ENCODE measurements at places on chromosomes 2 and 18. TPM values are rescaled to one million over a fixed set of nuclear protein-coding genes. Genes with fewer than 3 reads are reported as not detected.

DNA sequence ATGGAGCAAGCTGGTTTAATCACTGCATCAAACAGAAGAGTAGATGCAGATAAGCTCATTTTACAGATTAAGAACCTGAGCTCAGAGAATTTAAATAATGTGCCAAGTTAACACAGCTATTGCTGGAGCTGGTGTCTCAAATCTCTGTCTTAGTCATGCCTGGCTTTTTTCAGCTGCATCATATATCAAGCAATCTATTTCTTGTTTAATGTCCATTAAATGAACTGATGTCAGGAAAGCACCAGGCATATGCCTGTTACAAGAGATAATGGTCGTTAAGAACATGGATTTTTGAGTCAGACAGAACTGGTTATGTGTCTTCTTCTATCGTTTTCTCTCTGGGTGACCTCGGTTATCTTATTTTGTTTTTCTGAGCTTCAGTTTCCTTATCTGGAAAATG, 59.8 kb upstream of the AQP4 start:
- DNase-seq: no peak

Gene RAPGEF4
- total RNA-seq: 0.62 TPM

DNA sequence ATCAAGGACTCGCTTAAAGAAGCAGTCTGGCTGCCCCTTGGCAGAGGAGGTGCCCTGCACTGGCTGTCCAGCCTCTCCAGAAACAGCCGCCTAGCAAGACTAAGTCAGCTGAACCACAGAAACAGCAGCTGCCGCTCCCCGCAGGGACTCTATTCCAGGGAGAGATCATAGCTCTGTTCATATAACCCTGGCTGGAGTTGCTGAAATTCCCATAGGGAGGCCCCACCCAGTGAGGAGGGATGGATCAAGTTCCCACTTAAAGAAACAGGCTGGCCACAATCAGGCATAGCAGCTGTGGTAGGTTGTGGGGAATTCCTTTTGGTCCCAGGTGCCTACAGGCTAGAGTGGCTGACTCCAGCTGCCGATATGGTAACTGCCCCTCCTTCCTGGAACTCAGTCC, 74.2 kb upstream of the MC4R start:
- no peak for DNase-seq

Gene NEU2
- total RNA-seq: not detected

GRCh38 chr2:101879466-101879865, 112.3 kb upstream of the IL1R2 start:
- no peak for DNase-seq

DNA sequence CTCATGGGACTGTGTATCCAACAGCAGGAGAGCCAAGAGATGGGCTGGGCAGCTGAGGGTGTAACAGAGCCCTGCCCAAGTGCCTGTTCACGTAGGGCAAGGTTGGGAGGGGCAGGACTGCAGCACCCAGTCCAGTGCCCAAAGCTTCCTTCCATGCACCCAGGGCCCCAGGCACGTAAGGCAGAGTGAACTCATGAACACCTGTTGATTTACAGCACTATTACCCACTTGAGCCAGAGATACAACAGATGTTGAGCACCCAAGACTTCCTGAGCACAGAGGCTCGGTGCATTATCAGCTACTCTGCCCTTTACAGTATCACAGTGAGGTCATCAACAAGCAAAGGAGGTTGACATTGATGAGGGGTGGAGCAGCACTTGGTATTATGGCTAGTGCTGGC, 50.2 kb upstream of the FHL2 start:
- no peak for DNase-seq

Gene ZNF892
- 3.6 TPM for total RNA-seq
